Renal cortex interstitium (tissue), 15 donors: ENCODE measurements at places on chromosomes 1 and 21. TPM values are rescaled to one million over a fixed set of nuclear protein-coding genes. Genes with fewer than 3 reads are reported as not detected.

- DNase-seq: no peak
Observed at GRCh38 chr1:161733526-161733925, 12.2 kb downstream of the FCRLB start.

The C1orf141 gene
- not detected for polyA plus RNA-seq

The NIT1 gene
- polyA plus RNA-seq: 58.8 TPM

GRCh38 chr21:32562426-32562825 lies 22.9 kb downstream of the TCP10L start:
- no peak for DNase-seq

DNA sequence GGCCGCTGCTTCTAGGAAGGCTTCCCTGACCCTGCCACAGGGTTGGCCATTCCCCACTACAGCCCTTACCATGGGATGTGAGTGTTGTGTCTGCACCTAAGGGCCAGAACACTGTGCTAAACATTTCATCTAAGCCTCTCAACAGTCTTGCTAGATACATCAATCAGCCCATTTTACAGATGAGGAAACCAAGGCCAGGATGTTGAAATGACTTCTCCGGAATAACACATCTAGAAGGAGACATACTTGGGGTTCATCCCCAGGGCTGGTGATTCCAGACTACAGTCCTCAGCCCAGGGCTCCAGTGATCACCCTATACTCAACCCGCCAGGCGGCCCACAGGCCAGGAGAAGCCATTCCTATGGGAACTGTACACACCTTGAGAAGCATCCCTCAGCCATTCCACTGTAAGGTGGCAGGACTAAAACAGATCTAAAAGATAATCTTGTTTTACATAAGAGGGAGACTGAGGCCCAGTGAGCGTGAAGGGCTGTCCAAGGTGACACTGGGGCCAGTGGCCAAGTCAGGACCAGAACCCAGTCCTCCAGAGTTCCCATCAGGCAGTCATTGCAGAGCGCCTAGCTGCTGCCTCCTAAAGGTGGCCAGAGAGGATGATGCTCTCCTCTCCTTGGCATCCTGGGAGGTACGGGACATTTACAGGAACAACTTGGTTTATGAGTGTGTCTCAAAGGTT lies 119.5 kb downstream of the GLIS1 start:
- DNase-seq: no peak

The FASLG gene
- not detected for polyA plus RNA-seq

DNA sequence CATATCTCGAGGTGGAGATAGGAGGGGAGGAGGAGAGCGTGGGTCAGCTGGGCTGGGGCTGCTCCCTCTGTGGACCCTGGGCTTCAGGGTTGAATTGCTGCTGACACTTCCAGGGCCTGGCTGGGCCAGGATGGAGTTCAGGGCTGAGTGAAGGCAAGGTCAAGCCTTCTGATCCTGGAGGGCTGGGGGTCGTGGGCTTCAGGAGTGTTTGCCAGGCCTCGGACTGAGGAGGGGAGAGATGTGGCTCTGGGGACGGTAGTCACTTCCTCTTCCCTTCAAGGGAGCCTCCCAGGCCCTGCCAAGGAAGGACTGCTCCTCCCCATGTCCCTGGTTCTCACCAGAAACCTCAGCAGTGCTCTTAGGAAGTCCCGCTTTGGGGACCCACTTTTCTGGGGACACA lies 12.1 kb upstream of the FAM131C start:
- DNase-seq: no peak

GRCh38 chr1:997993-998744 lies 1.7 kb downstream of the HES4 start:
- no peak for DNase-seq

The RGS18 gene
- 2.7 TPM for polyA plus RNA-seq

The GJA4 gene
- 16.3 TPM for polyA plus RNA-seq

The SPOCD1 gene
- 0.19 TPM for polyA plus RNA-seq

- DNase-seq: no peak
Observed at GRCh38 chr1:59752556-59753414, 62.0 kb upstream of the HOOK1 start.

DNA sequence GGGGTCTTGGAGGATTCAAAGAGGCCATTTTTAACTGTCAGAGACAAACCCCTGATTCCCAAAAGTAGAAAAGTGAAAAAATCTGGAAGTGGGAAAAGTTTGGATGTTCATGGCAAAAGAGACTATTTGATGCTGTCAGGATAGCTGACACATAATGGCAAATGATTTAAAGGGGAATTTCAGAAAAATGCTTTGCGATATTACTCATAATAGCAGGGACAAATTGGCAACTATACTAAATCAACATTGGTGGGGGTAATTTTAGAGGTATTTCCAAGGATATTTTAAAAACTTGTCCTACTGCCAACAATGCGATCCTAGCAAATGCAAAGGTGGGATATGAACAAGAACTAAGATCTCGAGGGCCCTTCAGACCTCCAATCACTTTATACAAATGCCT lies 5.3 kb upstream of the GSTM4 start:
- DNase-seq: no peak

GRCh38 chr1:231666220-231666936 lies 39.8 kb downstream of the DISC1 start:
- DNase-seq: no peak

GRCh38 chr1:91166106-91166712 lies 144.4 kb upstream of the ZNF644 start:
- DNase-seq: peak; percentile 43

DNA sequence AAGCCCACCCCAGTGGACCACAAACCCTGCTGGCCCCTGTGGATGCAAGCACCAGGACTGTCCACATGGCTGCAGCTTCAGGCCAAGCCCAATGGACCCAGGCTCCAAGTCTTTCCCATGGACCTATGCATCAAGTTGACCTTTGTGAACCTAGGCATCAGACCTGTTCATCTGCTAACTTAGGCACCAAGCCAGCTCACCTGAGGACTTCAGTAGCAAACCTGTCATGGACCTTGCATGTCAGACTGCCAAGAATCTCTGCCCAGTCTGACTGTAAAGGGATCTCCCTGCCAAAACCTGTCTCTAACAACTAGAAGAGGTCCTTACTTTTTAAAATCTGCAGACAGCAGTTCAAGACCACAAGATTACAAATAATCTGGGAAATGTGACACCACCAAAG lies 37.8 kb downstream of the FMO3 start:
- DNase-seq: no peak

The KLHDC7A gene
- 11.1 TPM for polyA plus RNA-seq

DNA sequence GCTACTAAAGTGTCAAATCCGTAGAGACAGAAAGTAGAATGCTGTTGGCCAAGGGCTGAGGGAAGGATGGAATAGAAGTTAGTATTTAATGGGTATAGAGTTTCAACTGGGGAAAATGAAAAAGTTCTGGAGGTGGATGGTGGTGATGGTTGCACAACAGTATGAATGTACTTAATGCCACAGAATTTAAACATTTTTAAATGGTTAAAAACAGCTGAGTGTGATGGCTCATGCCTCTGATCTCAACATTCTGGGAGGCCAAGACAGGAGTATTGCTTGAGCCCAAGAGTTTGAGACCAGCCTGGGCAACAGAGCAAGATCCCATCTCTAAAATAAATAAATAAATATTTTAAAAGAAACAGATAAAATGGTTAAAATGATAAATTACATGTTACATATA lies 44.5 kb downstream of the PIK3R3 start:
- DNase-seq: no peak
